Activated T-cell treated with anti-CD3 and anti-CD28 coated beads for 1 hour (primary cell): ENCODE measurements at places on chromosomes 6 and 20.

GRCh38 chr6:1322696-1323219 lies 10.9 kb downstream of the FOXQ1 start:
- DNase-seq = no peak

DNA sequence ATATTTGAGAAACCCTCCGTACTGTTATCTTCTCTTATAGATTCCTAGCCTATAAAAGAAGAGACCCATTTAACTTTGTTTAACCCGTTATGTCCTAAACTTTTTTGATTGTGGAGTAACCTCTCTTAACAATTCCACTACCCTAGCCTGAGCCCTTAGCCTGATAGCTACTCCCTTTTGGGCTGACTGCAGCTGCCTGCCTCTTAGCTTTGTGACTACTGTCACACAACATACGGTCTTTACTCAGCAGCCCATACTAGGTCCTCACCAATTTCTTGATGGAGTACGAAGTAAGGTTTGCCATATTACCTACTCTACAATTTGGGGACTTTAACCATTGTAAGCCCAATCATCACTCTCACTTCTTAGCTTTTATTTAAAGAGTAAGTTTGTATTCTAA lies 72.7 kb downstream of the QRSL1 start:
- DNase-seq = no peak

GRCh38 chr6:149846321-149846720 lies 17.8 kb downstream of the LRP11 start:
- no peak for DNase-seq

DNA sequence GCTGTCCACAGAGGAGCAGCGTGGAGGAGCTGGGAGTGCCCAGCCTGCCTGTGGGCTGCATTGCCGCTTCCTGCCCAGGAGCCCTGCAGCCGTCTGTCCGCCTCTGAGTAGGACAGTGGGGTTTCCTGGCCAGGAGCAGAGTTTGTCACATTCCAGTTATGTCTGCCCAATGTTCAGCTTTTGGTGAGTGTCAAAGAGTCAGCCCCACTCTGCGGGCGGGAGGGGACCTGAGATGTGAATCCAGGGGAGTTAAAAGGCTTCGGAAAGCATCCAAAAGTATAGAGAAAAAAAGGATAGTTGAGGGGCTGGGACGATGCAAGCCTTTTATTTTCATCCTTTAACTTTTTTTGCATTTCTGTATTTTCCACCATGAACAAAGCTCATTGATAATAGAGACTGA lies 7.2 kb upstream of the GATA5 start:
- DNase-seq = no peak

GRCh38 chr6:44133003-44133931 lies 5.9 kb downstream of the TMEM63B start:
- DNase-seq = no peak

- no peak for DNase-seq
Observed at GRCh38 chr20:10715035-10715434, 41.2 kb upstream of the JAG1 start.

GRCh38 chr6:30340589-30341054 lies 4.3 kb upstream of the RPP21 start:
- DNase-seq = no peak

- no peak for DNase-seq
Observed at GRCh38 chr6:18044108-18044783, 56.8 kb upstream of the KIF13A start.

GRCh38 chr6:136077834-136078576 lies 172.1 kb downstream of the MTFR2 start:
- DNase-seq = no peak

GRCh38 chr6:65191471-65191870 lies 515.6 kb downstream of the EYS start:
- DNase-seq = no peak

GRCh38 chr6:319177-320131 lies 27.2 kb downstream of the DUSP22 start:
- DNase-seq = no peak

- no peak for DNase-seq
Observed at GRCh38 chr6:50713977-50714486, 706 bp downstream of the TFAP2D start.

GRCh38 chr20:24870881-24871280 lies 78.2 kb upstream of the CST7 start:
- no peak for DNase-seq

DNA sequence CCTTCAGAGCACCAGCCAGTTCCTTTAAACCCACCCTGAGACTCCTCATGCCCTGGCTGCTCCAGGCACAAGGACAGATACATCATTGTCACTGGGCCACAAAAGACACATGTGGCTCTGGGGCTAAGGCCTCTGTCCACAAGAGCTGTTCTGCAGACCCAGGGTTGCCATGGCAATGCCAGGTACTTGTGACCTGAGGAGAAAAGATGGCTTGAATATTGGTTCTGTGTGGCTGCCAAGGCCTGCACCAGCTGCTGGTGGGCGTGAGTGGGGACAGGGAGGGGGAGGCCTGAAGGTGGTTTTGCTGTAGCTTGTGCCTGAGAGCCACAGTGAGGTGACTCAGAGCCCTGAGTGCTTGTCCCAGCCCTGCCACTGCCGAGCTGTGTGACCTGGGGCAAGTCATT lies 31.8 kb downstream of the SAYSD1 start:
- DNase-seq = no peak

DNA sequence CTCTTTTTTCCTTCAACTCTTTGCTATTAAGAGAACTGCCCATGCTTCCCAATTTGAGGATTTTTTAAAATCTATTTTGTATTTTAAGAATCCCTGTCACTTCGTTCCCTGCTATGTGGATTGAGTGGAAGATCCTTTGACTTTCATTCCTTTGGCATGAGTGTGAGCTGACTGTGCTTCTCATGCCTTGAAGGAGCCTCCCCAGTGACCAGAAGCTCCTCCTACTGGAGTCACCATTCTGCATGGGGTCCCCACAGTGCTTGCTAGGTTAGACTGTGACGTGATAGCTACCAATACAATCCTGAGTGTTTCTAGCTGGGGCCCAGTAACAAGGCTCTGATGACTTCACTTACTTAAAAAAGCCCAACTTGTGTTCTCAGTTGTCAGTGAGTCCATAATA lies 104.4 kb upstream of the LAMP5 start:
- no peak for DNase-seq

GRCh38 chr6:11514672-11515071 lies 22.9 kb upstream of the TMEM170B start:
- no peak for DNase-seq

GRCh38 chr6:35496841-35497570 lies at the start of gene TEAD3:
TEAD3 (minus strand) TSS chr6:35497079.
- DNase-seq = peak; percentile 41

GRCh38 chr6:31169123-31169857 lies 1.2 kb downstream of the POU5F1 start:
- DNase-seq = no peak

GRCh38 chr6:170510631-170511030 lies 42.5 kb downstream of the PSMB1 start:
- no peak for DNase-seq

DNA sequence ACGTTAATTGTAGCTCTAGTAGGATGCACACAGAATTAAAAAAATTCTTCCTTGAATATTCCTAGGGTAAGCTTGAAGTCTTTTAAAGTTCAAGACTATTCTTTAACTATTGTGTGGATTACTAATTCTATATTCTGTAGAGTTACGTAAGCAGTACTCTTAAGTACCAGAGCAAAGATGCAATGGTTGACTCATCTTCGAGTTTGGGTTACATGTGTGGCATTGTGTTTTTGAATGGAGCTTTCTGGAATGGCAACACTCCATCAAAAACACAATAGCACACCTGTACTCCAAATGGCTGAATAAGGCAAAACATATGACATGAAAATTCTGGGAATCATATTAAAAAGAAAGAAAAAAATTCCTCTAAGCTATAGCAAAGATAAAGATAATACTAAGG lies 33.5 kb upstream of the CEP162 start:
- DNase-seq = no peak

GRCh38 chr6:139508576-139508975 lies 134.1 kb upstream of the CITED2 start:
- DNase-seq = no peak

GRCh38 chr6:33817489-33817888 lies 13.7 kb upstream of the MLN start:
- DNase-seq = no peak

GRCh38 chr20:57657535-57658446 lies 37.6 kb upstream of the ZBP1 start:
- DNase-seq = peak; percentile 37

- DNase-seq = no peak
Observed at GRCh38 chr6:17519120-17519519, 81.0 kb upstream of the FAM8A1 start.

GRCh38 chr6:164882236-164882635 lies 427.2 kb downstream of the C6orf118 start:
- DNase-seq = no peak

- no peak for DNase-seq
Observed at GRCh38 chr20:49637046-49637637, 69.2 kb upstream of the PTGIS start.

DNA sequence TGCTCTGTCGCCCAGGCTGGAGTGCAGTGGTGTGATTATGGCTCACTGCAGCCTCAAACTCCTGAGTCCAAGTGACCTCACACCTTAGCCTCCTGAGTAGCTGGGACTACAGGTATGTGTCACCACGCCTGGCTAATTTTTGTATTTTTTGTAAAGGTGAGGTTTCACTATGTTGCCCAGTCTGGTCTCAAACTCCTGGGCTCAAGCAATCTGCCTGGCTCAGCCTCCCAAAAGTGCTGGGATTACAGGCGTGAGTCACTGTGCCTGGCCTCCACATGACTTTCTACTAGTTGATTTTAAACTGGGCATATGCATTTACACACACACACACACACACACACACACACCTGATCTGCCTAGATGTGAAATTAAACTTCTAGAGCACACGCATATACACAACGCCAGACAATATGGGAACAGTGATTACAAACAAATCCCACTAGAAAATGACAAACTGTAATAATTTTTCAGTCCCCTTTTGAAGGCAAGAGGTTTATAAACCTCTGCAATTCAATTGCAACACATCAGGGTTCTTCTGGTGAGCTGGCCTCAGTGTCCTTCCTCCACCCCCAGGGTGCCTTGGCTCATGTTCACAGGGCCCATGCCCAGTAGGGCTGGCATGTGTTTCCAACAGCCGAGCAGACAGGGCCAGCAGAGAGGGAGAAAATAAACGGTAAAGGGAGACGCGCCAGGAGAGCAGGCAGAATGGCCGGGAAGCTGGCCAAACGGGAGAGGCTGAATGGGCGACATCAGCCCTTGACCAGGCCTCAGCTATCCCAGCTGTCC lies 31.2 kb downstream of the PARD6B start:
- DNase-seq = no peak

- no peak for DNase-seq
Observed at GRCh38 chr6:1701668-1702353, 92.1 kb downstream of the FOXC1 start.

DNA sequence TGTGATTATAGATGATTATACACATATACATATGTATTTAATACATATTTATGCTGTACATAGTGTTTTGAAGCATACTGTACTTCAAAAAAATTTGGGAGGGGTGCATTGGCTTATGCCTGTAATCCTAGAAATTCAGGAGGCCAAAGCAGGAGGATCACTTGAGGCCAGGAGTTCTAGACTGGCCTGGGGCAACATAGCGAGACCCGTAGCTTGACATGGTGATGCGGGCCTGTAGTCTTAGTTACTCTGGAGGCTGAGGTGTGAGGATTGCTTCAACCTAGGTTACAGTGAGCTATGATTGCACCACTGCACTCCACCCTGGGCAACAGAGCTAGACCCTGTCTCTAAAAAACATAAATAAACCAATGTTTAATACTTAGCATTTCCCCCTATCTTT lies 1.6 kb upstream of the FAM110A start:
- DNase-seq = no peak
